ENCODE measurements at places on chromosomes 7 and 10. TPM values are rescaled to one million over a fixed set of nuclear protein-coding genes. Genes with fewer than 3 reads are reported as not detected.

Gene TAF5
- total RNA-seq: 2.3 TPM

Gene CALD1
- total RNA-seq: 227 TPM

GRCh38 chr10:77927402-77928246 lies 1.1 kb upstream of the DLG5 start:
- DNase-seq: no peak

Gene SFMBT2
- total RNA-seq: 12.0 TPM

- DNase-seq: no peak
Observed at GRCh38 chr7:73615886-73616285, 8.4 kb downstream of the MLXIPL start.

- DNase-seq: no peak
Observed at GRCh38 chr7:16715928-16716327, 37.6 kb upstream of the TSPAN13 start.

GRCh38 chr10:12969951-12970350 lies 31.6 kb downstream of the CCDC3 start:
- DNase-seq: no peak

DNA sequence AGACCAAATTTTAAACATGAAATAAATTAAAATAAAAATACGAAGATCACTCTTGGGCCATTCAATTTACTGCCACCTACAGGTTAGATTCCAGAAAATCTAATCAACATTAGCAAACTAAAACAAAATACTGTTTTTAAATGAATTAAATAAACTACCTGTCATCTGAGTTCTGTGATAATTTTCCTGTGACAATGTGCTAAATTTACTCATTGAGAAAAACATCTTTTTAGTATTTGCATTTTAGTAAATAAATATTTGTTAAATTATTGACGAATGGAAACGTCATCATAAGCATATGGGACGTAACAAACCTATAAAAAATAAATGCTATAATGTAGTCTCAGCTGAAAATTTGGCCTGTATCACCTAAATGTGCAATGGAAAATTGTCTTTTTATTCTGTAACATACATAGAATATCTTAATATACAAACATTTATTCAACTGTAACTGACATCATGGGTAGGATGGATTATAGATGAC lies 72.1 kb downstream of the ITGB8 start:
- DNase-seq: no peak
